Sciatic nerve (tissue), 2 donors: ENCODE measurements at places on chromosomes 16 and 17.
A peak's percentile ranks its signal among the peaks of the same experiment; 100 is the strongest.

- no peak for DNase-seq
These were observed 8.7 kb downstream of the RAP1GAP2 start for GRCh38 chr17:2804912-2805311.

DNA sequence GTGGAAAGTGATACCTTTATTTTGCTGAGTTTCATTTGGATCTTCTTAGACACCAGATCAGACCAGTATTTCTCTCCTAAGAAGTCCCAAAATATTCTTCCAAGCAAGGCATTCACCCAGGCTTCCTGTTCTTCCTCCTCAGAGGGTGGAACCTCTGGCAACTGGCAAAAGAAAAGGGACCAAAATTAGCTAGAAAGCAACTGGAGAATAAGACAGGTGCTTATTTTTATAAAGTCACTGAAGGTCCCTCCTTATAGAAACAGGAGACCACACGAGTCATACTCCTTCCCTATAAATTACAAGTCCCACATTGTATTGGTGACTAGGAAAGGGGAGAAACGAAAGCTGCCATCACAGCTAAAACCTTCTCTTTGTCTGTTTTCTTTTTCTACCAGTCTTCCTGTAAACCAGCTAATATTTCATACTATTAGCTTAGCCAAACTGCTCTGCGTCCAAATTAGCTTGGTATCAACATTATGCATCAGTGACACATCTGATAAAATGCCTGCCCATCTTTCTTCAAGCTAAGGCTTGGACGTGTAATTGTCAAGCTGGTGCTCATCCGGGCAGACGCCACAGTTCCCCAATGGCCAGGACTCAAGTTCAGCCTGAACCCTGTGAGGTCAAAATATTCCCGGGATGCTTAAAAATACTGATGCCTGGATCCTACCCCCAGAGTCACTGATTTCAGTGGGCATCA, 47.5 kb upstream of the ERN1 start:
- DNase-seq, result no peak

- no peak for DNase-seq
These were observed 5.5 kb downstream of the FLOT2 start for GRCh38 chr17:28892024-28892423.

GRCh38 chr17:32672711-32673110, 185.9 kb downstream of the CDK5R1 start:
- DNase-seq, result no peak

DNA sequence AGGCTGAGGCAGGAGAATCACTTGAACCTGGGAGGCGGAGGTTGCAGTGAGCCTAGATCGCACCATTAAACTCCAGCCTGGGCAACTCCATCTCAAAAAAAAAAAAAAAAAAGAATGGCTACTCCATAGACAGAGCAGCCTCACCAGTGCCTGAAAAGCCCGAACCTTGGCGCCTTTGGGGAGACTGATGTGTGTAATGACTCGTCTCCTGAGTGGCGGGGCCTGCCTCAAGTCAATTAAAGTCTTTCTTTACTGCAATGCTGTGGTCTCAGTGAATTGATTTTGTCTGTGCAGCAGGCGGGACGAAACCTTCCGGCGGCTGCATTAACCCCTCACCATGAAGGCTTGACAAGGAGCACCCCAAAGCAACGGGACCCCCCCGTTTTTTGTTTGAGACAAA, 3.5 kb upstream of the UQCC4 start:
- DNase-seq, result no peak

DNA sequence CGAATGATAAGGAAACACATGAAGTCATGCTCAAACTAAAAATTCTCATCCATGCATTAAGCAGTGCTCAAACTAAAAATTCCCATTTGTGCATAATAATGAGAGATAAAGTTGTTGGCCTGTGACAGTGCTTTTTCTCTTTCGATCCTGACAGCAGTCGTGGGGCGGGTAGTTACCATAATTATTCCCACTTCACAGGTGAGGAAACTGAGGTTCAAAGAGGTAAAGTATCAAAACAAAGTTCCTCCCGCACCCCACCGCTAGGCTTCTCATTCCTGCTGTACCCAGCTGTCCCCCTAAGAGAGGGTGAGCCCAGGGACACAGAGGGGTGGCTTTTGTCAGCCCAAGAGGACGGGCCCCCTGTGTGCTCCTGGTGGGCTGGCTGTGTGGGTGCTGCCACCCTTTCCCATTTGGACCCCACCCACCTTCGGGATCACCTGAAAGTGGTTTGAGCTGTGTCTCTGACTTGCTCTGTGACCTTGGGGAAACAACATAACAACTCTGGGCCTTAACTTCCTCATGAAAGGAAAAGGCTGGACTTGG, 92.6 kb downstream of the CLEC16A start:
- no peak for DNase-seq

GRCh38 chr17:75244133-75244866, 17.1 kb downstream of the GGA3 start:
- no peak for DNase-seq

DNA sequence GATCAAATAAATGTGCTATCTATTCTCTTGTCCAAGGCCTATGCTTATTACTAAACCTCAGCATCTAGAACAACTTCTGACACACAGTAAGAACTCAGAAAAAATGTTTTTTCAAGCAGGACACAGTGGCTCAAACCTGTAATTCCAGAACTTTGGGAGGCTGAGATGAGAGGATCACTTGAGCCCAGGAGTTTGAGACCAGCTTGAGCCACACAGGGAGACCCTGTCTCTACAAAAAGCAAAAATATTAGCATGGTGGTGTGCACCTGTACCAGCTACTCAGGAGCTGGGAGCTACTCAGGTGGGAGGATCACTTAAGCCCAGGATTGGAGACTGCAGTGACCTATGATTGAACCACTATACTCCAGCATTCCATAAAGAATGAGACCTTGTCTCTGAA, 32.5 kb downstream of the USP32 start:
- DNase-seq, result no peak

GRCh38 chr17:81831957-81832607, 1.0 kb downstream of the MCRIP1 start:
- DNase-seq, result no peak

GRCh38 chr17:69434164-69434579, 19.7 kb downstream of the MAP2K6 start:
- DNase-seq, result no peak

DNA sequence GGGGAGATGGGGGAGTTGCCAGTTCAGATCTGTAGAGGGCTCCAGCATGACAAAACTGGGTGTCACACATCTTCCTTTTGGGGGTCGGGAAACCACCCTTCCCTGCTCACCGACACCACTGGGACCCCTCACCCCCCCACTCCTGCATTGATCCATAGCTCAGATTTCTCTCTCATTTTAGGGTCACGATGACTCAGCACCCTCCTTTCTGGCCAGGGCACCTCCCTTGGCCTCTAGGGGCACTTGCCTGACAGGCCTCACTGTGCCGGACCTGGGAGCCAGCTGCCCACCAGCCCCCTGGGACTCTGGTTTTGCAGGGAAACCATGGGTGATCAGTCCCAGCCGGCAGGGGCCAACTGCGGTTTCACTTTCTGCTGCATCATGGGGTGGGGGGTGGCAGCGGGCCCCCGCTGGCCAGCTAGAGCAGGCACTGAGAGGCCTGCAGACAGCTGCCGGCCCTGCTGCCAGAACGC, 239.4 kb downstream of the MRTFB start:
- DNase-seq, result no peak

DNA sequence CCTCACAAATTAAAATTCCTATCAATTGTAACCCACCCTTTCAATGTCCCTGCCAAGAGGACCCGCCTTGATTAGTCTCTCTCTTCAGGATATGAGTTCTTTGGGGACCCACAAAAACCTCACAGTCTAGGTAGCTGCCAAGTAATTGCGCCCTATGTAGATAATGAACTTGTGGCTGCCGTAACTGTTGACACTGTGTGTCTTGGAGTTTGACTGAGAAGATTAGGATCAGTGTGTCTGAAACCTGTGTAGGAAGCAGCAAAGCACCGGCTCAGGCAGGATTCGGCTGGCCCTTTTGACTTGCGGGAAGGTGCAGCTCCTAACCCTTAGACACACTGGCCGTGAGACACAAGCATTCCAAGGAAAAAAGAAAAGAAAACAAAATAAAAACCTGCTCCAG, 17.8 kb upstream of the SLC6A4 start:
- no peak for DNase-seq

- no peak for DNase-seq
These were observed 1.9 kb downstream of the CALB2 start for GRCh38 chr16:71360378-71360777.

- DNase-seq, result no peak
These were observed 78.1 kb downstream of the TIMM22 start for GRCh38 chr17:1074886-1075605.

DNA sequence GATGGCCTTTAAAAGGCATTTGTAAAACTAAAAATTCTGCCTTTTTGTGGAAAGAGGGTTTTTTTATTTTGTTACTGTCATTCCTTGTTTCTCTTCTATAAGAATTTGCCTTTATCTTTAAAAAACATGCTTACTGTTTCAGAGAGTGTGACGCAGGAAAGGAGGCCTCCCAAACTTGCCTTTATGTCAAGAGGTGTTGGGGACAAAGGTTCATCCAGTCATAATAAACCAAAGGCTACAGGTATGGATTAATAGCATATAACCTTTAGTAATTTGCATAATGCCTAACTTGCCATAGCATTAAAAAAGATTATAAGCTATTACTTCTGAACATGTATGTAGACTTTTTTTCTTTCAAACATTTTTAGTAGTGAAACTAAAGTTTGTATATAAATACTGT, 34.2 kb downstream of the CYLD start:
- DNase-seq, result no peak

DNA sequence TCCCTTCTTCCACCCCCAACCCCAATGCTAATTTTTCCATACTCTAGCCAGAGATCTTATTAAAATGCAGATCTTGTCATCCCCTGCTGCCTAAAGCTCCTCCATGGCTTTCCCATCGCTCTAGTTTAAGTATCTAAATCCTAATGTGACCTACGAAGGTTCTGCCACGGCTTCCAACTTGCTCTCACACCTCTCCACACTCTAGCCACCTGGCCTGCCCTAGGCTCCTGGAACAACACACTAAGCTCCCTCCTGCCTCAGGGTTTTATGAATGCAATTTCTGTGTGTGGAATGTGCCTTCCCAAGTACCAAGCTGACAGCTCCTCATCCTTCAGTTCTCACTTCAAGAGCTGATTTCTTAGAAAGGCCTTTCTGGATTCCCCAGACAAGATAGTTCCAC, 16.6 kb downstream of the NXPH3 start:
- DNase-seq, result no peak

- DNase-seq, result peak; percentile 32
These were observed 5.7 kb downstream of the CFAP119 start for GRCh38 chr16:30755955-30756780.

GRCh38 chr16:75485230-75486013, 9.8 kb downstream of the CHST6 start:
- DNase-seq, result no peak

DNA sequence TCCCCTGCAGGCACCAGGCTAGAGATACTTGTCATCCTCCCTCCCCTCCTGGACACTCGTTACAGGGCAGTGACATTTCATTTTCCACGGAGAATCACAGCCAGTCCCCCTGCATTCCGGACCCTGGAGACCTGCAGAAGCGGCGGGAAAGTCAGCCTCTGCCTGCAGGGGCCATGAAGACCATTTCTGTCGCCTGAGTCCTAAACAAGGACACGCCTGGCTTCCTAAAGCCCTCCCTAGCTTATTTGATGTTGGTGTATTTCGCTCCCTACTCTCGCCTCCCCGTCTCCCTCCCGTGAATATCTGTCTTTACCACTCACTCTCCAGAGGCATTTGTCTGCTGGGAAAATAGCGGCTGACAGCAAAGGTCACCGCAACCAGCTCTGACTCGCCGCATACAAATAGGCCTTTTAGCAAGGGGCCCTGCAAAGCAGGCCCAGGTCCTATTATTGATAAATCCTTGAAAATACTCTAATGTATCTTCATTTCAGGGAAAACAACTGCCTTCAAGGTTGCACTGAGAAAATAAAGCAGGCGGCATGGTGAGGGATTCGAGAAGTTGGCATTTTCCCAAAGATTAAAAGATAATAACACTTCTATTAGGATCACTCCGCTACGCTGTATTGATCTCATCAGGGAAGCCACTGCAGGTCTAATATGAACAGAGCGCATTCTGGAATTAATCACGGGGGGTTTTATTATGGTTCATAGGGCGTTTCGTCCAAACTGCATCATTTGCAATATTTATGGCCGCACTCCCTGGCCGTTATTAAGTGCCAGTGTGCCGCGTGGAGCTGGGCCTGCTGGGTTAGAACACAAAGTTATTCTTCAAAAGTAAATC, 447.1 kb upstream of the CDH5 start:
- DNase-seq, result no peak

- peak; percentile 95 for DNase-seq
These were observed 124.5 kb upstream of the ZFHX3 start for GRCh38 chr16:73172241-73172972.

- DNase-seq, result no peak
These were observed 2.8 kb upstream of the ZKSCAN2 start for GRCh38 chr16:25260416-25260815.

DNA sequence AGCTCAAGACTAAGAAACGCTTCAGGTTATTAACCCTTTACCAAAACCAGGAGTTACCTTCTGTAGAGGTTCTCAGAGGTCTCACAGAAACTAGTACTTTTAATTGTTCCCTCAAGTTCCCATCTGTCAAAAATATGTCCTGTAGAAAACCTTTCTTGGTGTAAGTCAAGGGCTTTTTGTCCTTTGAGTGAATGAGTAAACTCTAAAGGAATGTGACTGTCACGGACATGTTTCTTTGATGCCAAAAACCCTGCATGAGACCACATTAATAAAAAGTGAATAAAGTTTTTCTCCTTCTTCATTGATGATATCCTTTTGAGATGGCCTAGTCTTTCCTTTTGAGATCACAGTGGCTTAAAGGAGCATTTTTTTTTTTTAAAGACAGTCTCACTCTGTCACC, 102.9 kb downstream of the NLK start:
- DNase-seq, result no peak
